Central memory CD8-positive, alpha-beta T cell (primary cell): ENCODE measurements at places on chromosomes 2 and 18.

DNA sequence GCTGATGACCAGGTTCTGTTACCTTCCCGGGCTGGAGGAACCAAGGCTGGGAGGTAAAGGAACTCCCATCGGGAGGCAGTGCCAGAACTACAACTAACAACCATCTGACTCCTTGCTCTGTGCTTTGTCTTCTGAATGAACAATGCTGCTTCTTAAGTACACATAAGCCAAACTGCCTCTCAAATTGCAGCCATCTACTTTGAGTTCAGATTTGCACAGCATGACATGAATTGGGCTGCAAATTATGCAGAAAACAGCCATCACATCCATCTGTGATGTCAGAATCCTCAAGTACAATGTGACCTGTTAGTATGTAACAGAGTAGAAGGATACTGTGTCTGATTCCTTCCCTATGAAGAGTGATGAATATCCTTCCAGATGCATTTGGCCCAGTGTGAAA is 290.6 kb downstream of the ZNF521 start:
- no peak for DNase-seq

DNA sequence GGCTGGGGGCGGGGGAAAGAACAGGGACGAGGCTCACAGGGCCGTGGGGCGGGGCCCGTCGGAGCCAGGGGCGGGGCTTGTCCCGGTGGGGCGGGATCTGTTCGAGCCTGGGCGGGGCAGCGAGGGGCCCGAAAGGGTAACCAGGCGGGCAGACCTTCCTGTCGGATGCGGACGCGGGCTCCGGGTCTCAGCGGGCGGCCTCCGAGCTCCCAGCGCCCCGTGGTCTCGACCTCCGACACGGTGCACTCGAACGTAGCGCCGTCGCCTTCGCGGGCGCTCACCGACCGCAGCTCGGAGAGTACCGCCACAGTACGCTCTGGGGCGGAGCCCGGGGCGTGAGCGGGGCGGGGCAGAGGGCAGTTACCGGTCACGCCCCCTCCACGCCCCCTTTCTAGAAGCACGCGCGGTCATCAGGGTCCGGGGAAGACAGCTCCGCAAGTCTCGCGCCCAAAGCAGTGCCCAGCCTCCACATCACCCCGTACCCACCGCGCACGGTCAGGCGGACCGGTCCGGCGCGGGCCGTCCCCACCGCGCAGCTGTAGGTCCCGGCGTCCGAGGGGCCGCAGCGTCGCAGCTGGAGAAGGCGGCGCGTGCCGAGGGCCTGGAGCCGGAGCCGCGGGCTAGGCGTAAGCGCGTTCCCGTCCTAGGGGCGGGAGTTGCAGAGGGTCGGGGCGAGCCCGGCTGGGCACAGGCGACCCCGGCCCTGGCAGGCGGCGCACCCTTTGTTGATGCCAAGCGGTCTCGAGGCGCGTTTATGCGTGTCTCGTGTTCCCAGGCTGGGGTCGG is 8.7 kb downstream of the TMEM198 start:
- DNase-seq, result peak; percentile 68

DNA sequence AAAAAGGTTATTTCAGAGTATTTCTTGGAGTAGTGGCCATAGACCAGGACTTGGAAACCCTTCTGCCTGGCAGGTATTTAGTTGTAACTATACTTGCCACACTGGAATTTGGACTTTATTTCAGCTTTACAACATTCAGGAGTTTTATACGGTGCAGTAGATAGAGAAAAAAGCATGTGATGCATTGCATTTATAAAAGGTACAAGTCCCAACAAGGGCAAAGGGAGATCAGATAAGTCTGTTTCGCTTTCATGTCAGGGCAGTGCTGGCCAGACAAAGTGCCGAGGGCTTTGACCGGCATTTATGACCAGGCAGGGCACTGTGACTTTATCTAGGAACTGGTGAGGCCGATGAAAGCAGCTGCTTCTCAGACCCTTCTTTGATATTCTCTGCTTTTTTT is 145.4 kb downstream of the RTN4 start:
- no peak for DNase-seq

- no peak for DNase-seq
Measured at GRCh38 chr18:37861981-37862380, 296.4 kb upstream of the CELF4 start.

DNA sequence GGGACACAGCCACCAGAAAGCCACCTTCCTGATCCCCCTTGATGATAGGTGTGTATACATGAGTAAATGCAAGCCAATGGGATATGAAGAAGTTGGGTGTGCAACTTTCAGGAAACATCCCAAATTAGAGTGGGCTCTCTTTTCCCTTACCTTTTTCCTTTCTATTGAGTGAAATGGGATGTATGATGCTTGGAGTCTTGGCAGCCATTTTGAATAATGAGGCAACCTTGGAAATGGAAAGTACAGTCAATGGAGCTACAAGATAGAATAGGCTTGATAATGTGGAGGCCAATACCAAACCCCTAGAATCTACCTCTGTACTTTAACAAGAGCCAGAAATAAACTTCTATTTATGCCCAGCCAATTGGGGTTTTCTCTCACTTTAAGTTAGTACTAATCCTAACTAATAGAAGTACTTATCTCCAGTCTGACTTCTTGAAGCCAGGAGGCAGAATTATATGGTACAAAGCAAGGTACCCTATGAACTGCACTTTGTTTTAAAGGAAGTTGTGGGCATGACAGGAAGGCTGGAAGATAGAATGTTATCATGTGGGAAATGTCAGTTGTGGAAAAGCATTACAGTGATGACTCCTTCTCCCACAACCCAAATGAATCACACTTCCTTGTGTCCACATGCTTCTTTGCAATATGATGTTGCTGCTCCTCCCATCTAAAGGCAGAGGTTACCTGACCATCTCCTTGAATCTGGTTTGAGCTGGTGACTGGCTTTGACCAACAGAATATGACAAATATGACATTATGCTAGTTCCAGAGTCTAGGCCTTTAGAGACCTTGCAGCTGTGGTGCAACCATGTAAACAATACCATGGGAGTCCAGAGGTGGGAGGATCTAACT is 12.9 kb upstream of the NABP1 start:
- DNase-seq, result no peak

GRCh38 chr2:129767346-129768035 is 212.0 kb upstream of the RAB6C start:
- DNase-seq, result no peak
